ENCODE measurements at places on chromosomes 7 and 10.

DNA sequence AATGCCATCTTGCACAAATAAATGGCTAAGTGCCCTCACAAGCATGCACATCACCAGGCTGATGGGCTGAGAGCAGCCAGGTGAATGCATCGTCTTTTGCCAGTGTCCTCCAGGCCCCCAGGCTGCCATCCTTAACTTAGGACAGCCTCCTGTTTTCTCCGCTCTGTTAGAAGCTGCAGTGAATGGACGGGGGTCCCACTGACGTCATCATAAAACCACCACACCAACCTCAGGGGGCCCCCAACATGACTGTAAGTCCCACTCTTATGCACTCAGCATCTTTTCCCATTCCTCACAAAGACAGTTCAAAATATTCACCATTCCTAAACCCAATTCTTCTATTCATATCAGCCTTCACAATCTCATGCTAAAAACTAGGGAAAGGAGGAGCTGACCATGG, 34.4 kb downstream of the GLI3 start:
- no peak for DNase-seq

DNA sequence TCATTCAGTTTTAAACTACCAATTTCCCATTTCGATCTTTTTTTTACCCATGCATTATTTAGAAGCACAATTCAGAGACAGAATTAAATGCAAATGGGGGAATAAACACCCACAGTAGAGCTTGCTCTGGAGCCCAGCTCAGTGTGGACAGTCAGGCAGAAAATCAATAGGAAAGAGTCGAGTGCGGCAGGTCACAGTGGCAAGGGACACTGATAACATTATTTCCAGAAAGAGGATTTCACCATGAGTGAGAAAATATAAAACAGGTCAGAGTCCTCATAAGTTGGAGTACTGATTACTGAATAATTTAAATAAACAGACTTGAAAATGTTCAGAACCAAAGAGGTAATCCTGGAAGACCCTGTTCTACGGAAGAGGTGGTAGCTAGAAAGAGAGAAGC, 532.5 kb downstream of the CCSER2 start:
- DNase-seq = no peak

- no peak for DNase-seq
Observed at GRCh38 chr10:132115732-132116131, 50.0 kb downstream of the JAKMIP3 start.

DNA sequence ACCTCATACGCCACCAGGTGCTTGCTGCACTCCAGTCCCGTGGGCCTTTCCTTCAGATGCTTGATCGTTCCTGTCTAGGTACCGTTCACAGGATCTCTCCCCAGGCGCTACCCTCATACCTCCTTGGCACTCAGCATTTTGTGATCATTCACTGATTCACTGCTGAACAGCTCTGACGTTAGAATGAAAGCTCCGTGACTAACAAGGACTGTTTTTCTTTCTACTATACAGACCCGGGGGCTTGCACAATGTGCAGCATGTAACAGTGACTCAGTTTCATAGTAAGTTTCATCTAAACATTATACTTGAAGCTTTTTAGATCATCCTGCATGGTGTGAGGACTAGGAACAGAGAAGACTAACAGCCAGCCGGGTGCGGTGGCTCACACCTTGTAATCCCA, 20.6 kb downstream of the KIN start:
- DNase-seq = no peak

DNA sequence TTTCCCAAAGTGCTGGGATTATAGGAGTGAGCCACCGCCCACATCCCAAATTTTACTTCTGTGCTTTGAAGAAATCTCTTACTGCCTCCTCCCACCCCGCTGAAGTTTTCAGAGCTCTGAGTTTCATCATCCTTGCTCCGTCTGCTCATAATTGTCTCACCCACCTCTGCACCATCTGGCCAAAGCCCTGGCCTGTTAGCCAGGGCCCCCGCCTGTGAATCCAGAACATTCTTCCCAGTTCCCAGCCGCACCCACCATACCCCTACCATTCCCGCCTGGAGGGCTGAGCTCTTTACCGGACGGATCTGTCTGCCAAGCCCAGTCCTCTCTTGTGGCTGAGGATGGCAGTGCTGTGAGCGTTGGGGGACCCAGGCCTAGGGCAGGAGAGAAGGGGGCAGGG, 14.5 kb downstream of the SSC4D start:
- no peak for DNase-seq

DNA sequence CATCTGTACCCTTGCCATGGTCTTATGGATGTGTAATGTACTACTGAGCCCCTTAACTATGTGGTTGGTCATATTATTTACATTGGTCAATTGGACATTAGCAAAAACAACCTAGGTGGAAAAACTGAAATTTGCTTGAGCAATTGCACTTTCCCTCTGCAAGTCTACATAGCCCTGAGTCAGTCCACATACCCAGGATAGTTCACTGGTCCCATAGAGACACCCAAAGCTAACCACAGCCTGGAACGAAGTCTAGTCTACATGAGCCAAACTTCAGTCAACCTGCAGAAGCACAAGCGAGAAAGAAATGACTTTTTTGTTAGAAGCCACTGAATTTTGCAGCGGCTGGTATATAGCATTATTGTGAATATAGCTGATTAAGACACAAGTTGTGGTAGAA, 37.6 kb upstream of the COL1A2 start:
- DNase-seq = no peak

GRCh38 chr7:54544149-54544526, 2.0 kb downstream of the VSTM2A start:
- no peak for DNase-seq

- no peak for DNase-seq
Observed at GRCh38 chr10:61135276-61135721, 191.3 kb upstream of the RHOBTB1 start.

GRCh38 chr7:98187138-98187502, 24.1 kb upstream of the BHLHA15 start:
- DNase-seq = no peak

DNA sequence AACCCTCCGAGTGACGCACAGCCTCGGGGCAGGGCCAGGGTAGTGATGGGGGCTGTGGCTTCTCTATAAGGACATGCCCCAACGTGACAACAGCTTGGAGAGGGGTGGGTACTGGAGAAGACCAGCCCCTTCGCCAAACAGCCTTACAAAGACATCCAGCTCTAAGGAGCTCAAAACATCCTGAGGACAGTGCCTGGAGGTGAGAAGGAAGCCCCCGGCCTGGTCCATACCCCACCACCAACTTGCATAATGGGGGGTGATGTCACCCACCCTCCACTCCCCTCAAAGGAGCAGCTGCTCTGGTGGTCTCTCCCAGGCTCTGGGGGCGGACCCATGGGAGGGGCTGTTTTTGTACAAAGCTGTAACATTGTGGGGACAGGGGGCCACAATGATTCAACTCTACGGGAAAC, 15.1 kb downstream of the PRSS2 start:
- peak; percentile 84 for DNase-seq

GRCh38 chr7:100208911-100209408, 10.8 kb upstream of the PVRIG start:
- DNase-seq = peak; percentile 72

- DNase-seq = no peak
Observed at GRCh38 chr7:139886206-139886605, 57.1 kb downstream of the TBXAS1 start.

All from activated CD4-positive, alpha-beta memory T cell treated with anti-CD3 and anti-CD28 coated beads, Interleukin-2, amount 10 ng/mL, durations not matched to agents 7 days and 5 days (primary cell).